ENCODE measurements at places on chromosomes 3 and 15. TPM values are rescaled to one million over a fixed set of nuclear protein-coding genes. Genes with fewer than 3 reads are reported as not detected.

GRCh38 chr15:91861223-91861622 is 7.7 kb downstream of the SLCO3A1 start:
- DNase-seq, result no peak

The FRMD4B gene
- polyA plus RNA-seq, result 1.5 TPM

DNA sequence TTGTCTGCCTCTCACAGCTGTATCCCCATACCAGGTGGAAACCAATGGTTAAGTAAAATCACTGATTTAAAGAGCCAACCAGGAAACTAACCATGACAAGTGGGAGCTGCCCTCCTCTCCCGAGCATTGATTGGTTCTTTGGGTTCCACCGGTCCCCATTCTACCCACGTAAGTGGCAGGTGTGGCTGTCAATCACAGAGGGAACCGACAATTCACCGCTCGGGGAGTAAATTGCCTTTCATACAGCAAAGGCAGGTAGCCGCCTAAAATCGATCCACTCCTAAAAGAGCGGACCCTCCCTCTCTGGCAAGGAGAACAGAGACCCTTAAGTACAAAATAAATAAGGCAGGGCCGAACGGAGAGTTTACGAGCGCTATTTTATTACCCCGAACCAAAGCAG is 1.2 kb downstream of the ERC2 start:
- DNase-seq, result peak; percentile 66

- DNase-seq, result no peak
Observed at GRCh38 chr3:136396916-136397315, 146.8 kb downstream of the PCCB start.

DNA sequence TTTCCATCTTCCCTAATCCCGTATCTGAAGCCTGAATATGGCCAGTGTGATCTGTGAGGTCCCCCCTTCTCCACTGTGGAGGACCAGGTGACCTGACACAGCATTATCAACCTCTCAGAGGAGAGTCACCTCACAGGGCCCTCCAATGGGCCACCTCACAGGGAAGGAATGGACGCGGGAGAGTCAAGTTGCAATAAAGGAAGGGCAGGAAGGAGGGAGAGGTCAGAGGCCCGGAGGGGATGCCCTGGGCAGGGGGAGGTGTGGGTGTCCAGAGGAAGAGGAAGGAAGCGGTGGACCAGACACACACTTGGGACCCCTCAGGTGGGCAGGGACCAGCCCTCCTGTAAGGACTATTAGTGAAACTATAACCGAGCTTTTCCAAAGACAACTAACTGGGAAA is 14.6 kb upstream of the LRRC15 start:
- DNase-seq, result no peak

DNA sequence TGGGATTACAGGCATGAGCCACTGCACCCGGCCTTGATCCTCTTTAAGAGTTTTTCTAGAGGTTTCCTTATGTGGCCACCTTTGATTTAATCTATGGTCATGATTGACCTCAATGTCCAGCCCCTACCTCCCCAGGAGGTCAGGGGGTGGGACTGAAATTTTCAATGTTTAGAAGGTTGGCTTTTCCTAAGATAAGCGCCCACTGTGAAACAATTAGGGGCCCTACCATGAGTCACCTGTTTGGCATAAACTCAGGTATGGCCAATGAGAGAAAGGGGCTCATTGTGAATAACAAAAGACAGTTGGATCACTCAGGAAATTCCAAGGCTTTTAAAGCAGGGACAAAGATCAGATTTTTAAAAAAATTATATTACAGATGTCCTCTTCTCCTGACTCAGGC is 51.1 kb downstream of the ZBTB11 start:
- DNase-seq, result no peak

DNA sequence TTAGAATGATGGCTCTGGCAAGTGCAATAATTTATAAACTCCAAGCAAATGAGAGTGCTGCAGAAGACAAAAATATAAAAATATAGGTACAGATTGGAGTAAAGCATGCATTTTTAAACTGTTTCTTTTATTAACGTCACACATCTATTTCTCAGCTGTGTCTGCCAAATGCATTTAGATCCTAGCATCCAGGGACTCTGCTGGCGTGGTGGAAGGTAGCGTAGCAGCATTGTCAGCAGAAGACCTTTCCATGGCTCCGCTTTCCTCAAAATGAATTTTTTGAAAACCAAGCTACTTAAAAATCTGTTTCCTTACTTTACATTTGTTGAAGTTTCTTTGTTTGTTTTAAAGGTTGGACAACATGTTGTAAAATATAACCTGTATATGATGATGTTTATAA is 16.3 kb upstream of the ATP10A start:
- no peak for DNase-seq

The RTP1 gene
- polyA plus RNA-seq, result not detected

The PRTG gene
- 0.25 TPM for polyA plus RNA-seq

- no peak for DNase-seq
Observed at GRCh38 chr3:59446775-59447465, 397.1 kb upstream of the CFAP20DC start.

- DNase-seq, result no peak
Observed at GRCh38 chr3:170258105-170258487, 35.9 kb downstream of the PRKCI start.

The CFAP100 gene
- polyA plus RNA-seq, result not detected

- no peak for DNase-seq
Observed at GRCh38 chr3:182782149-182782548, 11.2 kb upstream of the ATP11B start.

DNA sequence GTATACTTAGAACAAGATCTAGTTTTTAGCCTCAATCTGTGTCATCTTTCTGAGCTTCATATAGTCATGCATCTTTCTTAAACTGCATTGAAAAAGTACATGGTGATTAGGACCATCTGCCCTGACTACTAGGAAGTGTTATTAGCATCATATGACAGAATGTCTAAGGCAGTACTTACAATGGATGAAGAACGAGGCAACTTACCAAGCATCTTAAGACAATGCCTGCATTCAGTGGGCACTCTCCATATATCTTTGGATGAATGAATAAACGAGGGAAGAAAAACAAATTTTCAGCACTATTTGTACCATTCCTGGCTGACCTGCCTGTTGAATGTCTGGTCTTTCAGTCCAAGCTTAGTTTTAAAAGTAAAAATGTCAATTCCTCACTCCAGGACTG is 185.4 kb upstream of the EPHA3 start:
- DNase-seq, result no peak

GRCh38 chr3:95277613-95278012 is 1214.8 kb downstream of the NSUN3 start:
- DNase-seq, result no peak

DNA sequence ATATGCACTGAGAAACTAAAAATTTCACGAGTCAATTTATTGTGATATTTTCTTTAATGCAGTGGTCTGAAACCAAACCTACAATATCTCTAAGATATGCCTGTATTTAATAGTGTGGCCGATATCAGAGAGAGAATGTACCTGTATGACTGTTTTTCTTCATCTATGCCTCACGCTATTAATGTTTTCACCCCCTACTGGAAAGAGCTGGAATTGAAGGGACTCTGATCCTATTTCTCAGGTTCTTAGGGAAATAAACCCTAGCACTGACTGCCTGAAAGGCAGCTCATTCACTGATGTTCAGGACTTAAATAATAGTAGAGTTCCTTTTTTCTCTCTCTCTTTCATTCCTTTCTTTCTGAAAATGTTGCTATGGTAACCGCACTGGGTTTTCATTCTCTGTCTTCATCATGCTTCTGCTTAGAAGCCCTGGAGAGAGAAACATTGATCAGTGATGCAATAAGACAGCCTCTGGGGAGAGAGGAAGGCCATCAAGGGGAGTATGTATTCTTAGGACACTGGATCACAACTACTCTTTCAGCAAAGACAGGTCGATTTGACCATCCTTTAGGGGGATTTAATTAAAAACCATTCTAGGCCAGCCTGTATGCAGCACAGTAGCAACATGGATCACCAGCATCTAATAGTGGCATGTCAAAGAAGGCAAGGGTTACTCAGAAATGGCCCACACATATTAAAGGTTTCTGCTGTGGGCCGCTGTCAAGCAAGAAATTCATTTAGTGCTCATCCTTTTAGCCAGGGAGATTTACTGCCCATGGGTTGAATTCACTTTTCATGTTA is 1135.7 kb downstream of the IGSF11 start:
- DNase-seq, result no peak

The GPD1L gene
- 28.2 TPM for polyA plus RNA-seq

DNA sequence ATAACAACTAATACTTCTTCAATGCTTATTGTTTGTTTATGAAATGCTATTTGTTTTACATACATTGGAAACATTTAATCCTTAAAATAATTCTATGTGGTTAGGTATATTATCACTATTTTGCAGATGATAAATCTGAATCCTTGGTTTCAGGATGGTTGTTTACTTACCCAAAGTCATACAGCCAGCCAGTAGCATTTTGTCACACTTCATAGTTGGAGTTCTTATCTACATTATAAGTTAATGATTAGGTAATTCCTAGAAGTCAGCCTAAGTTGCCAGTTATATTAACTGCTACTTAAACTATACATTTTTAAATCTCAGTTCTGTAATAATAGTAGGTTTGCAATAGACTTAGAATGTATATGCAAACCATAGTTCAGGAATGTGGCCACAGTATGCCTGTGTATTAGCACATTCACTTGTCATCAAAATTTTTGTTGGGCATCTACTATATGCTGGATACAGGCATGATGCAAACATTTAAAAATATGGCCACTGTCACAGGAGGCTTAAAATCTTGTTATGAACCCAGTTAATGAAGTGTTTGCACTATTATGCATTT is 187.9 kb downstream of the UBE2E2 start:
- DNase-seq, result no peak

All from psoas muscle (tissue), 8 donors.